ENCODE measurements at places on chromosomes 4 and X.

- no peak for DNase-seq
Observed at GRCh38 chrX:86016139-86016538, 31.2 kb downstream of the CHM start.

DNA sequence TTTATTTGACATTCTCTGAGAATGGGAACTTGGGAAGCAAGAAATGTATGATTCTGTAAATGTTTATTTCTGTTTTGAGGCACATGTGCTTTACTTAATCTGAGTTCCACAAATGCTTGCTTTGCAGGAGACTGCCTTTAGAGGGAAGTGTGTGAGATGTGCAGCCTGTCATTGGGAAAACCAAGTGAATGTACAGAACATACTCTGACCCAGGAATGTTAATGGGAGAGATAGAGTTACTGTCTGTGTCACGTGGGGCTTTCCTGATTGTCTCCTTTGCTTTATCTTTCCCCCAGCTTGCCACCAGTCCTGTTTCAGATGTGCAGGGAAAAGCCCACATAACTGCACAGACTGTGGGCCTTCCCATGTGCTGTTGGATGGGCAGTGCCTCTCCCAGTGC lies 218.6 kb upstream of the ANXA3 start:
- no peak for DNase-seq

DNA sequence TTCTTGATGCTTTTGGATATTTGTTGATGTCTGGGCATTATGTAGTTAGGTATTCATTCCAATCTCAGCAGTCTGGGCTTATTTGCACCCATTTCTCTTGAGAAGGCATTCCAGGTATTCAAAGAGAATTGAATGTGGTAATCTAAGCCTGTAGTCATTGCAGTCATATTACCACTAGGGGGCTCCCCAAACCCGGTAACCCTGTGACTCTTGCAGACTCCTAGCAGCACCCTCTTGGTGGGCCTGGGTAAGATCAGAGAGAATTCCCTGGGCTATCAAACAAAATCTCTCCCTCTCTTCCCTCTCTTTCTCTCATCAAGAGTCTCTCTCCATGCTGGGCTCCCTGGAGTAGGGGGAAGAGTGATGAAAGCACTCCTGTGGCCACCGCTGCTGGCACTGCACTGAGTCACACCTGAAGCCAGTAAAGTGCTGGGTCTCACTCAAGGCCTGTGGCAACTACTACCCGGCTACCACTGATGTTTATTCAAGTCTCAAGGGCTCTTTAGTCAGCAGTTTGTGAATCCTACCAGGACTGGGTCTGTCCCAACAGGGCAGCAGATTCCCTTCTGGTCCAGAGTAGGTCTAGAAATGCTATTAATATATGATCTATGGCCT lies 187.7 kb upstream of the NUDT10 start:
- DNase-seq: peak; percentile 27

DNA sequence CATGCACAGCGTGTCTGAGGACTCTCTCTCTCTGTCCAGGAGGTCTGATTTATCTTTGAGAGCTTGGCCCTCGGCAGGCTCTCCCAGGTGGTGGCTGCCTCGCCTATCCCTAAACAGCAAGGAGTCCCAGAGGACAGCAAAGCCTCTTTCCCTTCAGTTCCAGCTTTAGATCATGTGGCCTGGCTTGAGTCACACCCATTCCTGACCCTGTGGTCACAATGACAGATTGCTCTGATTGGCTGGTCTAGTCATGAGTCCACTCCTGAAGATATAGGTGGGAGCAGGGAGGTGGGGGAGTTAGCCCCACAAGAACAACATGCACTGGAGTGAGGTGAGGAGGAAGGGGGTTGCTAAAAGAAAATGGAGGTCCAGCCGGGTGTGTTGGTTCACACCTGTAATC lies 12.1 kb upstream of the PORCN start:
- no peak for DNase-seq

- DNase-seq: no peak
Observed at GRCh38 chr4:2891294-2891693, 47.6 kb downstream of the ADD1 start.

DNA sequence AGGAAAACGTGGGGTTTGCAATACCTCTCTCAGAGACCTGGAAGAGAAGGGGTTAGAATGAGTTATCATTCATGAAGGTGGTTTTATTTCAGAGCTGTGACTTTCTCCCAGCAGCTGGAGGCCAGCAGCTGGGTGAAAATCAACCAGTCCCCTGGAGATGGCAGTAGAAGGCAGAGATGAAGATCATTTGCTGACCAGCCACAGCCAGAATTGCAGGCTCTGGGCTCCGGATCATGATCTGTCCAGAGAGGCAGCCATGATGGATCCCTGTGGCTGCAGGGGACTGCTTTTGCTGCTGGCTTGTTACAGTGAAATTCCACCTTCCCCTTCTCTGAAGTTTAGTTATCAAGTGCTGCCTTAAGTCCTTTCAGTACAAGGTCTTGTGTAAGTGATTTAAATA lies 46.9 kb upstream of the TAB3 start:
- DNase-seq: peak; percentile 4

DNA sequence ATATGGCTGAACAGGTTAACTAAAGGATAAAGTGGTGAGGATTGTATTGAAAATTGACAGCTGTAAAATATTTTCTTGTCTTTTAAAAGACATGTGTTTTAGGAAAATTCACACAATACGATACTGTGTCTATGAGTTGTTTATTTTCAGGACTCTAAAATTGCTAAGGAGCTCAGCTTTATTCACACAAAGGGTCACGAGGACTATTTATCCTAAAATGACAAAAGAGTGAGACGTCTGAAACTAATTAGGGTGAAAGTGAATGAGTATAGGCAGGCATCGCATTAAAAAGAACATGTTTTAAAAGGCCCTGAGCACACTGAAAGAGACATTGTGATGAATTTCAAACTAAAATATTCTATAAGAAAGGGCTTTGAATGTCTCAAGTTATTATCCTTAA lies 304.7 kb downstream of the SH2D1A start:
- DNase-seq: no peak

- DNase-seq: no peak
Observed at GRCh38 chrX:68299898-68300297, 133.4 kb downstream of the OPHN1 start.

DNA sequence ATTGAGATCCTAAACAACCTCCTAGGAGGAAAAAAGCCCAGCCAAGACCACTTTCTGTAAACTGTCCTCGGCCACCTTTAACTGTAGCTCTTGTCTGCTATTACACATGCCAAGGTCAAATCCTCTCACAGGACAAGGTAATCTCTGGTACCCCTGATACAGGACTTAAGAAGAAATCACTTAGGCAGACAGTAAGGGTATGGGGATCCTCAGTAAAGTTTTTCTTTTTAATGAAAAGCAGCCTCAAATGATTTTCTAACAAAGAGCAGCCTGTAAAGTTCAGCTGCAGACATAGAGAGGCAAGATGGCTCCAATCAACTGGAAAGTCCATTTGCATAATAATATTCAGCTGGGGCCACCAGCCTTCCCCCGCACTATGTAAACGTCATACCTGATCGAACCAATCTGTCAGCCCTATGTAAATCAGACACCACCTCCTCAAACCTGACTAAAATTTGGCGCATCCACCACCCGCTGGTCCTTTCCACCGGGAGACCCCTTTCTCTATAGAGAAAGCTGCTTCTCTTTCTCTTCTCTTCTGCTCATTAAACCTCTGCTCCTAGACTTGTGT lies 14.6 kb upstream of the MPP1 start:
- DNase-seq: no peak

GRCh38 chr4:22502895-22503814 lies 12.7 kb downstream of the ADGRA3 start:
- DNase-seq: no peak

DNA sequence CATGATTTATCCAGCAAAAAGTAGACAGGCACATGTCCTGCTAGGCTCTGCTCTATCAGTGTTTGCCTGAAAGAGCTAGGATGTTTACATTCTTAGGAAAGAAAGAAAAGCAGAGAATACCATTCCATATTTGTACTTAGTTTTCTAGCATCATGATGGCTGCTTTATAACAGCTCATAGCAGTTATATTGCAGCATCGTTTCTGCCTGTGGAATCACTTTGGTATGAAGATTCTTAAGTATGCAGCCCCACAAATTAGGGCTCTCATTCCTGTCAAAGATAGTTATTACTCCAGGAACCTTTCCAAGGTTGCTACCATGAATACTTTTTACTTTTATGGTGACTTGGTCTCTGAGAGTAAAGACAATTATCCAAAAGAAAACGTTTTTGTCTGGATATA lies 119.0 kb upstream of the MYOZ2 start:
- no peak for DNase-seq

DNA sequence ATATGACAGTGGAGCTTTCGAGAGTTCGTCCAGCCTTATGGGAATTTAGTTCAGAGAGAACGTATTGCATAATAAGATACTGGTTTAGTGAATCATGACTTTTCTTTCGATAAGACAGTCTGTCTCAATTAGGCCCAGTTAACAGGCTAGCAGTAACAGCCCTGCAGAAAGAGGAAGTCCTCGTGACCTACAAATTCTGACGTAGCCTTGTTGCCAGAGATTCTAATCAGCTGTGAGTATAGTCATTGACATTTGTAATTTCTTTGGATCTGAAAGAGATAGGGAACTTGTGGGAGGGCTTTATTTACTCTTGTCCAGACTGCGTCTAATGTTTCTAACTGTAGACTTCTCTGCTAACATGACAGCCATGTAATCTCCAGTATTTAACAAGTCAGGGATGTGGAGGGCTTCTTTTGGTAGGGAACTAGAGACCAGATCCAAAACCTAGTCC lies 15.8 kb downstream of the ART3 start:
- peak; percentile 87 for DNase-seq

GRCh38 chrX:48025561-48025960 lies 18.8 kb downstream of the SPACA5 start:
- peak; percentile 75 for DNase-seq

Measured in hematopoietic multipotent progenitor cell treated with erythropoietin and hydrocortisone succinate and interleukin-3 and kit ligand, for 8 days (in vitro differentiated cells).